ENCODE measurements at places on chromosomes 4 and X.

DNA sequence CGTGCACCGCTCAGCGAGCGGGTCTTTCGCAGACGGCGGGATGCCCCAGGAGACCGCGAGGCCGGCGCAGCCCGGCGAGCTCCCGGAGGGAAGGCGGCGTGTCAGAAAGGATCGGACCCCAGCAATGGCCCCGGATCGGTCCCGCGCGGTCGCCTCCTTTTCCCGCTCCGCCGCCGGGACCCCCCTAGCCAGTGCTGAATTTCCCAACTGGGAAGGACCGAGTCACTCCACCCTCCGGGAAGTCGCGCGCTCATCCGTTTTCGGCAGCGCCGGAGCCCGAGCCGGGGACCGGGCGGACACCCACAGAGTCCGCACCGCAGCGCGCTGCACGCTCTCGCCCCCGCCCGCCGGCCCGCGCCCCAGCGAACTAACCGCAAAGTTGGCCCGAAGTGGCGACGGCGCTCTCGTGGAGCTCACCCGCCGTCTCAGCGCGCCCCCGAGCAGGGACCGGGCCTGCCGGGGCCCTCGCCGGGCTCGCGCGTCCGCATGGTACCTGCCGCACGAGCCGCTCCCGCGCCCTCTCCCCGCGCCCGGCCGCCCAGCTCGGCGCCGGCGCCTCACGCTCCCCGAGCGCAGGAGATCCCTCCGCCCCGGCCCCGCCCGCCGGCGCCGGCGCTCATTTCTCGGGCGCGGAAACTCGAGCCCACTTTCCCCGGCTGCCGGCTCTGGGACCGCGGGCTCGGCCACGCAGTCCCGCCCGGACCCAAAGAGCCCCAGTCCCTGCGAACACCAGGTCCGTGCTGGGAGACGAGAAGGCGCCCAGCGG lies at the start of gene FAT1:
TSS of gene FAT1 (minus strand) at position 565 of the 766 bp plus-strand sequence. CDS start 14,029 bp downstream, outside the sequence.
- no peak for DNase-seq

GRCh38 chr4:125280892-125281403 lies 33.8 kb upstream of the FAT4 start:
- DNase-seq = no peak

DNA sequence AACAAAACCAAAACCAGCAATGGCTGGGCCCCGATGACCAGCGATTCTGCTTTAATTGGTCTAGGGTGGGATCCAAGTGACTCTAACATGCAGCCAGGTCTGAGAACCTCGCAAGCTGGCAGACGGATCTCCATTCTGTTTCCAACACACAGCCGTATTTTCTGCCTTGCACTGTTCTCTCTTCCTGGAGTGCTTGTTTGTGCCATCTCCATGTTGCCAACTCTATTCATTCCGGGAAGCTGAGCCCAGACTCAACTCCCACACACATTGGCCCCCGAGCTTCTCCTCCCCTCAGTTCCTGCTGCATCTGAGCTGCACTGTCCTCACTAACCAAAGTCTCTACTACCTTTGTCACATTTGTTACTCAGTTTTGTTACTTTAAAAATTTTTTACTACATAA lies 35.6 kb downstream of the GEMIN8 start:
- DNase-seq = no peak

DNA sequence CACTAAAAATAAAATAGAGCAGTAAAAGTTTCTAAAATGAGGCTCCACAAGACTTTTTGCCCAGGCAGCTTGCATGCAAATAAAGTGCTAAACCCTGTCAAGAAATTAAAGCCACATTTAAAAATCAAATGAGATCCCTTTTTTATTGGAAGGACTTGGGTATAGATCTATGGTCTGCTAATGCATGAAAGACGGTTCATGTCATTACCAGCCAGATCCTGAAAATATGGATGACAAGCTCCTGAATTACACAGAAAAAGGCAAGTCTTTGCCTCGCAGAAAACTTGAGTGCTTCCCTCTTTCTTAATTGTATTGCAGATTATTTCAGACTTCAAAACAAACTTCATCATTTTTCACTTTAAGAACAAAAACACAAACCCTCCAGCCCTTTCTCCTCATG lies 169.6 kb downstream of the LDB2 start:
- no peak for DNase-seq

- DNase-seq = peak; percentile 7
Measured at GRCh38 chrX:129360175-129360574, 163.1 kb downstream of the SMARCA1 start.

DNA sequence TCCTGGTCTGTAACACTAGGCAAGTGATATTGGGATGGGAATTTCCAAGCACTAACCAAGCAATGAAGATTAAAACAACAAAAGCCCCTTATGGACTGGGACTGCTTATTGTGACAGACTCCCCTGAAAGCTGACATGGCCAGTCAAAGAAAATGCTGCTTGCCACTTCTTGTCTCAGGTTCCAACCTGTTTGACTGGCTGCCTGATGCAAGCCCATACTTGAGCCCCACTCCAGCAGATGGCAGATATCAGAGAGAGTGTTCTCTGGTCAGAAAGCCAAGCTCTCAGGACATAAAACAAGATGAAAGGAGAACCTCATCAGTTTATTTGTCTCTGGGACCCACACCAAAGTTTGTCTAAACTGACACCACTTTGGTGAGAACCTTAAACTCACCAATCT lies 15.5 kb upstream of the IGBP1 start:
- no peak for DNase-seq

DNA sequence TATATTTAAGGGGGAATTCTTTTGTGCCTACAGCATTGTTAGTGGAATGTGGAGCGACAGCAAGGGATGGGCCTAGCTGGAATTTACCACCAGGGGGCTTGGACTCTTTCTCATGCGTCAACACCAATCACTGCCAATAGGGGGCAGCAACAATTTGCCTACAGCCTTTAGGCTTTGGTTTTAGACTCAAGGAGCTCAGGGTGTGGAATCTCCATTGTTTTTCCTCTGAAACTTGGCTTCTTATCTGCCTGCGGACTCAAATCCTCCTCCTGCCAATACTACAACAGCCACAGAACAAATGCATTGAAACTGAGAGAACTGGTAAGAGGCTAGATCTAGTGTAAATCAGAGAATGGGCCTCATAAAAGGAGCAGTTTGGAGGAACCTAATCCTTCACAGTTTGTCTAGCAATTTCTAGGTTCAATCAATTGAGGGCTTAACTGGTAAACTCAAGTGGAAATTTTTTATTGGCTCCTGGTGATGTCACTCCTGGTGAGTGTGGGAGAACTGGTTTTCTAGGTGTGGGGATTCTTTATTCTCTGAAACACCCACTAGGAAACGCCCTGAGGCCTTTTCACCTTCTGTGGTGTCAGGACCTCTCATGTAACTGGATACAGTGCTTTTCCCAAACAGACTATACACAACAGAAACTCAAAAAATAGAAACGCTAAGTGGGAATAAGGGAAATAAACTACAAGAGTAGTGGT lies 27.9 kb upstream of the TMSB4X start:
- DNase-seq = no peak

DNA sequence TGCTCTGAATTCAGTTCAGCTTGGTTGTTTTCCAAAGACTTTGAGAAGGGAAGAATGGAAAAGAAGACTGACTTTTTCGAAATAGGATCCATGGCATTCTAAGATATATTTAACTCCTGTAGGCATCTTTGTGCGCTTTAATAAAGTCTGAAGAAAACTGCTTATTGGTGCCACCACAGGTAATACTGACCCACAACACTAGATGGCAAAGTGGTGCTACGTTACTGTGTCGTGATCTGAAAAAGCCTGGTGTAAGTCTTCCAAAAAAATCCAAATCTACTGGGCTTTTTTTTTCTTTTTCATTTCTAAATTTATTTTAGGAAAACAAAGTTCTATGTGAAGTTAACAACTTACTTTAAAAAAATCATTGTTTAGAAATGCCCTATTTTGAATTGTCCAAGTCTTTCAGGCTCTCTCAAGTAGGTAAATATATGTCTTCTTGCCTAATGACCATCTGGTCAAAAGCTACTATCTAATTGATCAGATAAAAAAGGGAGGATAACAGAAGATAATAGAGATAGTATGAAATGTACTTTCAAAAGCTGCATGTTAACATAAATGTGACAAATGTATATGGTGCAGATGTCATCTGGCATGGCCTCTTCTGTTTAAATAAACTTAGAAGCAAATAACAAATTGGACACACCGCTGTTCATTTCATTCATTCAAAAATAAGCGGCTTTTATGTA lies 47.0 kb upstream of the MID1IP1 start:
- no peak for DNase-seq

GRCh38 chr4:132114885-132115284 lies 1034.2 kb upstream of the PCDH10 start:
- DNase-seq = no peak

DNA sequence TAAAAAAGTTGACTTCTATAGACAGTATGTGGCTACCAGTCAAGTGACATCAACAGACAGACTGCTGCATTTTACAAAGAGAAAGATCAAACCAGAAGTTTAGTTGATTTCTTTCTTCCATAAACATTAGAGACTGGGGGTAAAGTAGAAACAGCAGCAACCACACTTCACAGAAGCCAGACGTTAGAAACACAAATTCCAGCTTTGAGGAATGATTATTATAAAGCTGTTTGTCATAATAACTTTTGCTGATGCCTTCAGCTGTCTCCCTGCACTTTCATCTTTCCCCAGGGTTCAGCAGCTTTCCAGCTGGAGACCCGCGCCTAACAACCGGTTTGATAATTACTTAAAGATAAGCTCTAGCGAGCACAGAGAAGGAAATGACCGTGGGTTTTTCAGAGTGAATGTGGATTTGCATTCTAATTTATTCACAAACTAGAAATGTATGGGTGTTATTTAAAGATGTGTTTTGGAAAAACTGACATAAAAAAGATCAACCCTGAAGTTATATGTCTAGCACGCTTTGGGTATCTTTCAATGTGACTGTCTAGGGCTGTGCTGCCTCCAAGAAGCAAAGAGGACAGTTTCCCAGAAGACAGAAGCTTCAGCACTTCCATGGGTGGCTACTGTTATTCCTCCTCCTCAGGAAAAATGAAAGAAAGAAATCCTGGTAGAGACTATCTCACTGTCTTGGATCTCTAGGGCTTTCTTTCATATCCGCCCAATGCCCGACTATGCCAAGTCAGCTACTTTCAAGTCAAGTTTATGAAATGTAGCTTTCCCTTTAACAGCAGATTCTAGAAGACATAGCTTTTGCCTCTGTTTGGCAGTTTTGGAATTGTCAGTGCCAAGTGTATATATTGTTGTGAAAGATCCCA lies 15.0 kb upstream of the ENAM start:
- DNase-seq = no peak

DNA sequence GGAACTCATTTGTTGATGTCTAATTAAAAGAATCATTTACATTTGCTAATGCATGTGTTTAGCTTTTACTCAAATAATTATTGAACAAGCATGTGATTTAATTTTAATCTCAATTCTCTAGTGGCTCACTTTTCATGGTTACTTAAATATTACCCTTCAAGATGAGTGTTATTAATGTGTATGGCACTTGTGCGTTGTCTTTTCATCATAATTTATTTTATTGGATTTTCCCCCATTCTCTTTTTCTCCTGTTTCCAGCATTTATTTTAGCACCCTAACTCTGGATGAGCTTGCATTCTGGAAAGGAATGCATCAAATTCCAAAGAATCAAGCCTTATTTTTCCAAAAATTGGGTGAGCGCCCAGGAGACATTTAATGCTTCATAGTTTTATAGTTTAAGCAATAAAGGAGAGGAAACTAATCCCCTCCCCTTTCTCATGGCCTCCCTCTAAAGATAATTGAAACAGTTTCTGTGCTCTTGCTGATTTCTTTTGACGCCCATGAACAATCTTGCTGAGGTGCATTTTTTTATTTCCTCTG lies 191.1 kb upstream of the FAT4 start:
- DNase-seq = no peak

DNA sequence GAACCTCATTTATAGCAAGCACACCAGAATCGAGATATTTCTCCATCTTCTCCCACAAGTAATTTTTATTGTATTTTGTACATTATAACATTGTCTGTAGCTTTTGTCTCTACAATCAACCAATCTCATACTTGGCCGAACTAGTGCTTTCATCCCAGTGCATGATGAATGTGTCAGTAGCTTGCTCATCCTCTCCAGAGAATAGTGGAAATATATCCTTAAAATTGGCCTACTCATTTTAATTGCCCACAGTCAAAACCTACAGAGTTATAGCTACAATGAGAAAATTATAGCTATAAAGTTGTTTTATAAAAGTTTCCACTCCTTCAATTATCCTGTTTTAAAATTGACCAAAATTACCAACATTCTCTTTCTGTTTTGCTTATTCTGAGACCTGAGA lies 103.8 kb downstream of the MAPK10 start:
- DNase-seq = no peak

- DNase-seq = no peak
Measured at GRCh38 chr4:21752616-21753015, 196.0 kb downstream of the KCNIP4 start.

DNA sequence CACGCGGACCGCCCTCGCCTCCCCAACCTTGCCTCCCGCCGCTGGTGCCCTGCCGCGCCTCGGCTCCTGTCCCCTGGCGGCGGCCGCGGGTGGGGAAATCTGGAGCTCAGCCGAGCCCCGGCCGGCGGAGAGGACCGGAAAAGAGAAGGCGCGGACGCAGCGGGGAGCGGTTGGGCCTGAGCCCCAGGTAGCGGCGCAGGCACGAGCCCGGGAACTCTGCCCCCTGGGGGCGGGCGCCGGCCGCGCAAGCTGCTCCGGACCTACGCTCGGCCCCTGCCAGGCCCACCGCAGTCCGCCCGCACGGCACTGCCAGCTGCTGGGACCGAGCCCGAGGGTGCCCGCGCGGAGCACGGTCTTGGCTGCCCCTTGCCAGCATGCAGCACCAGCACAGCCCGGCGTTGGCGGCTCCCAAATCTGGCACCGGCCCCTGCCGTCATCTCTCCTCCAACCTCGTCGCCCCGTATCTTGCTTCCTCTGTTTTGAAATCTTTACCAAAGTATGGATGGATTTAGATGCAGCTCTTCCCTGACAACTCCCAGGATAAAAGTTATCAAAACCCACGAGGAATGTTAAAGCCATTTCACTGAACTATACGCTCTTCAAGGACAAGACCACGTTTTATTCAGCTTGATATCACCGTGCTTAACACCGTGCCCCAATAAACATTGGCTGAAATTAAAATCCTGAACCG lies at the start of gene PRSS12:
TSS of gene PRSS12 (minus strand) at position 161 of the 691 bp plus-strand sequence. CDS start 283 bp downstream, outside the sequence.
- peak; percentile 18 for DNase-seq

GRCh38 chr4:21768349-21769310 lies 179.9 kb downstream of the KCNIP4 start:
- DNase-seq = no peak

GRCh38 chrX:71228063-71228642 lies 5.1 kb downstream of the GJB1 start:
- DNase-seq = no peak

DNA sequence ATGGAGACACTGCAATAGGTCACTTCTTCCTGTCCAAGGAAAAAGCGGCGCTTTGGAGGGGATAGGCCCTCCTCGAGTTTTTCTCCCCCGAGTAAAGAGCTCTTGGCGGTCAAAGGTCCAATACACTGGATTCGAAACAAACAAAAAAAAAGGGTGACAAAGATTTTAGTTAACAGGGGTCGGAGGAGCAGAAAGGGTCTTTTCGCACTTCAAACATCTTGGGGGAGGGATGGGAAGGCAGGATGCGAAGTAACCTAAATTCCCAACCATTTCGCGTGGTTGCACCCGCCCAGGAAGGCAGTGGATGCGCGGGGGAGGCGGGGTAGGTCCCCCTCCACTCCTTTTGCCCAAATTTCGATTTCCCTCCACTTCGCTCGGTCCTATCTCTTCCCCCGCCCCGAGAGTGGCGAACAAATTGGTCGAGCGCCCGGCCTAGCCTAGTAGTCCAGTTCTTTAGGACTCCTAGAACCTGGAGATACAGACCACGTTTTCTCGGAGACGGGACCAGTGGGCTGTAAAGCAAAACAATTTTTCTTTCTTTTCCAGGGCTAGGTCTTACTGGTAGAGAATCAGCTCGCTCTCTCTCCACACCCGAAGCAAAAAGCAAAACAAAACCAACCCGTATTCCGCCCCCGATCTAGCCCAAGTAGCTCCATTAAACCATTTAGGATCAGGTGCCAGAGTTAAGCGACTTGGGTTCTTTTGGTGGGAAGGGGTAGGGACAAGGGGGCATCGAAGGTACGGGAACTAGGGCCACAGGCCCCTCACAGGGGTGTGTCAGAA lies 2.0 kb upstream of the STAG2 start:
- no peak for DNase-seq

Data from stimulated activated CD4-positive, alpha-beta T cell treated with anti-CD3 and anti-CD28 coated beads, Interleukin-1b, Interleukin-23, amount 100 ng/mL, for 24 hours (primary cell).